ENCODE measurements at places on chromosomes 3 and 15.

DNA sequence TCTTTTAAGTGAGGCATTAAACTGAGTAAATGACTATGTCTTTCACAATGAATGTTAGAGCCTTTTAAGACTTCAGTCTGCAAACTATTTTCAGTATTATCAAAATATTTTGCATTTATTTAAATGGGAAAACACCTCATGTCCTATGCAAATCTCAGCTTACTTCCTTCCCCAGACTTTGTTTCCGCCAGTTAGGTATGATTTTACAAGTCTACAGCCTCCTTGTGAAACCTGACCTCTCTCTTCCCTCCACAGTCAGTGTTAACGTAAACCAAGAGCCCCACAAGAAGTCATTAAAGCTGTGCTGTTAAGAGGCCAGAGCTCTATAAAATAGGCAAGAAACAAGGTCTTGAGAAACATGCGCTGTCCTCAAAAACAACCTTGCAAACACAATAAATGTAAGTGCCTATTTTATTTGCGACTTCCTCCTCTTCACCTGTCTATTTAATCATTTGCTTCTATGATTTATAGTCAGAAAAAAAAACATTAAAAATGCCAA, 48.3 kb downstream of the PRTG start:
- DNase-seq = no peak

DNA sequence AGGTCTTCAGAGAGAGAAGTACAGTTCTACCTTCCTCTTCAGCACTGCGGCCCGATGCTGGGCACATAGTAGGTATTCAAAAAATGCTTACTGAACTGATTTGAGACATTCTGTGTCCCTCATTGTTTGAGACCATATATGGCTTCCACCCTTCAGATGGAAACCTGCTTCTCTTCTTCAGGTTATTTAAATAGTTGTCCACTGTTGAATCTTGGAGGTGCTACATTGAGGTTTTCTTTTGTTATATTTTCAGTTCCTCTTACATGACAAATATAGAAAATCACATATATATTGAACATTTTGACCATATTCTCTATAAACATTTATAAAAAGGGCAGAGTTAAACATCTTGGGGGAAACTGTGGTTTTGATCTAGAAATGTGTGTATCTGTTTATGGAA, 200.2 kb upstream of the LRRC3B start:
- DNase-seq = no peak

- no peak for DNase-seq
These were observed 270.0 kb upstream of the TPRG1 start for GRCh38 chr3:188901671-188902287.

DNA sequence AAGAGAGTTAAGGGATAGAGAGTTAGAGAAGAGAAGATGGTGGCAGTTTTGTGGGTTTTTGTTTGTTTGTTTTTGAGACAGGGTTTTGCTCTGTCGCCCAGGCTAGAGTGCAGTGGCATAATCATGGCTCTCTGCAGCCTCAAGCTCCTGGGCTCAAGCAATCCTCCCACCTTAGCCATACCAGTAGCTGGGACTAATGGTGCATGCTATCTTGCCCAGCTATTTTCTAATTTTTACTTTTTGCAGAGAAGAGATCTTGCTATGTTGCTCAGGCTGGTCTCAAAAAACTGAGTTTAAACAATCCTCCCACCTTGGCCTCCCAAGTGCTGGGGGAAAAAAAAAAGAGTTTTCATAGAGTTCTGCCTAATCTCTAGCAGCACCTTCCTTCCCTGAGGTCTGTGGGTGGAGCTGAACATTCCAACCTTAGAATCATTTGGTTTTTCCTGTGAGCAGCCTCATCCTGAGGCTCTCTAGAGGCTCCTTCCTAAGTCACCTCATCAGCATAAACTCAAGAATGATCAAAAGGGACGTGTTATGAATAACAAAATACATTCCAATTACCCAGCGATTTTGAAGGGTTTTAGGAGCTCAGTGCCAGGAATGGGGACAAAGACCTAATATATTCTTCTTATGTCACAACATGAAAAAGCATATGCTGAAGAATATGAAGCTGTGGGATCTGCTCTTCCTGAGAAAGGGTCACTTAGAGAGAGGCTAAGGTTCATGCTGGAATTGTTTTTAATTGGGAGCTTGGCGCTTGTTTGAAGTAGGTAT, 180.6 kb downstream of the LSAMP start:
- no peak for DNase-seq

DNA sequence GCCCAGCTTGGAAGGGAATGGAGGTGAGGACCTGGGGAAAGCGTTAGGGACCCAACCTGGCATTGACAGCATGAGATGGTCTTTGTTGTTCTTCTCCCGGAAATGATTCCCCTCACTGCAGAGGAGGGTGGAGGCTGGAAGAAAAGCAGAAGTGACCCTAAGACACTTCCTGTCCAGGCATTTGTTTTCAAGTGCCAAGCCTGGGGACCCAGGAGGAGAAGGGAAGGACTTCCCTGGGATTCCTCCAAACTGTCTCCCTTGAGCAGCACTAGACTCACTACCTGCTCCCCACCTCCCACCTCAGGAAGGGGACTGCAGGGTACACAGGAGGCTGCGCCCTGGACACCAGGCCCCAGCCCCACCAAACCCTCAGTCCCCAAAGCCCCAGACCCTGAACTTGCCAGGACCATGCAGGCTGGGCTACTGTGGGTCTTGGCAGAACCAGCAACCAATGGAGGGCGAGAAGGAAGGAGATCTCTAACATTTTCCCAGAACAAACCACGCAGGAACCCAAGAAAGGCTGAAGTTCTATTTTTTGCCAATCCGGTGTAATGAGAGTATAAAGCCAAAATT, 9.8 kb upstream of the VIPR1 start:
- DNase-seq = no peak

GRCh38 chr3:53846134-53846850, at the start of the genes CHDH and IL17RB:
TSS of gene CHDH (minus strand) at chr3:53846419. CDS start at chr3:53824008, 22,411 bp downstream.
TSS of gene IL17RB (plus strand) at chr3:53846568. CDS start at chr3:53846589, 21 bp downstream.
- DNase-seq = no peak

DNA sequence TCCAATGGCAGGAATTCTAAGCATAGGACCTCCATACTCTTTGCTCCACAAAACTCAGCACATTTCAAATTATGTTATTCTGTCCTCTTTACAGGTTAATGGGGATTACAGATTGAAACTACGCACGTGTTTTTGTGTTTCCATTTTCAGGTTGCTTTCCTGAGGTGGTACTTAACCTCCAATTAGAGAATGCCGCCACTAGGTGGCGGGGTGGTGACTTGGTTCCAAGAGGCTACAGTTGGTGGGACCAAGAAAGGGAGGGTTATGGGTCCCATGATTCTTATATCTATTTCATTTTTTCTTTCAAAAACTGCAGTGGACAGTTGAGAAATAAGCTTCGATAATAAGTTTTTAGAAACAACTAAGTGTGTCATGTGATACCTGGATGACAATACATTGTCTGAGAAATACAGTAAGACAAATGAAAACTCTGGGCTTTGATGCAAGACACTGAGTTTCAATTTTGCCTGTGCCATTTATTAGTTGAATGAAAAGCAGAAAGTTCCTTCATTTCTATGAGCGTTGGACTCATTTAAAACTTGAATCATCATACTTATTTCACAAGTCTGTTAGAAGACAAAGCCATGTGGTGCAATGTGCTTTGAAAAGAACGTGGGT, 539.0 kb downstream of the FGF12 start:
- no peak for DNase-seq

GRCh38 chr15:58019503-58020376, 45.8 kb downstream of the ALDH1A2 start:
- DNase-seq = no peak

DNA sequence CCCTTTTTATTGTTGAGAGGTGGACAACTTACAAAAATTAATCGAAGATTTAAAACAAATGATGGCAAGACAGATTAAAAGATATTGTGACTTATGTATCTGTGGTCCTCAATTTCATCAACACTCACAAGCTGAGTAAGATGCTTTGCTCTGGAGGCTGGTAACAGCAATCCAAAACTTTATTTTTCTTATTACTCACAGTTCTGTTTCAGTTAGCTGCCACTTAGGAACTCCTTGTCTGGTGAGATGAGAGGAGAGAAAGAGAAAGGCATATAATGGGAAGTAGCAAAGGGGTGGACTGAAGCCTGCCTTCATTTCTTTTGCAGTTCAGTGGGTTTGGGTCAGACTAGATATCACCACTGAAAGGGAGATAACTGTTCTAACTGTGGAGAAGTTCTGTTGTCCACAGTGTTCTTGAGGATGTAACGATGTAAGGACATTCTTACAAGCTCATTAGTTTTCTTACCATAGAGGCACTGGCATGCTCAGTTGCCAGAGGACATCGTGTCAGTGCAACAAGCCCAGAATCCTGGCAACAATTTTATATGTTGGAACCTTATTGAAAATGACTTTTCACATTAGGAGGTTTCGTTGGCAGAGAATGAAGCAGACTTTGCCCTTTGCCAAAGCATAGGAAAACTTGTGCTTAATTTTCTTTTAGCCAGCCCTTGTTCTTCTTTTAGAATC, 93.6 kb downstream of the PLCL2 start:
- DNase-seq = no peak

DNA sequence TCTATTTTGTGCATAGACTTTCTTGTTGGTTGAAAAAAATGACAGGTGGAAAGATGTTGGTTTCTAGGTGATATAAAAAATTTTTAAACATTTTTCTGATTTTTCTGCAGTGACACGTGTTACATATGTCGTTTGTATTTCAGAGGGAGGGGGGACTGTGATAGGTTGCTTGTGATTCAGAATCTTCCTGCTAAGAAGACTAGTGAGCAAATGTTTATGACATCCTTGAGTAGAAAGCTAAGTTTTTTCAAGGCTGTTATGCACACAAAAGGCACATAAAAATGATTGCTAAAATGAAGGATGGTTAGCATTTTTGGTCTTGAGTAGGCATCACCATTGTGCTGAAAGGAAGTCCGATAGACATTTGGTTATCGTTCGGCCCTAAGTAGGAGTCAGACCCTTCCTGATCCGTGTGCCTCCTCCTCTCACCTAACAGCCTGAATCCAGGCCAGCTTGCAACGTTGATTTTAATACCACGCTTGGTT, 1.5 kb downstream of the ZNF639 start:
- DNase-seq = no peak

- DNase-seq = no peak
These were observed 82.4 kb downstream of the CCNL1 start for GRCh38 chr3:157077565-157077991.

DNA sequence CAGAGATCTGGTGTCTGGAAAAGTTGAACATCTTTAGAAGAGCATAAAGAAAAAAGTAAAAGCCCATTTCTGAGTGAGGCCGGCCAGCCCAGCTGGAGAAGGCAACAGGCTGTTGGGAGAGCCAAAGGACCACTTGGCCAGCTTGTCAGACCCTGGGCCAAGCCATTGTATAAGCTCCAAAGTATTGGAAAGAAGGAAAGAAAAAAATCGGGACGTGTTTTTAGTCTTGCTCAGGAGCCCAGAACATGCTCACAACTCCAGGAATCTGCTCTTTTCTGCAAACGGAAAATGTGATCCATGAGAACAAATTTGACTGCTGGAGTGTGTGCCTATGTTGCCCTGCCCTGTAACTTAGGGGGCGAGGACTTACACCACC, 10.4 kb upstream of the CLPX start:
- DNase-seq = no peak

DNA sequence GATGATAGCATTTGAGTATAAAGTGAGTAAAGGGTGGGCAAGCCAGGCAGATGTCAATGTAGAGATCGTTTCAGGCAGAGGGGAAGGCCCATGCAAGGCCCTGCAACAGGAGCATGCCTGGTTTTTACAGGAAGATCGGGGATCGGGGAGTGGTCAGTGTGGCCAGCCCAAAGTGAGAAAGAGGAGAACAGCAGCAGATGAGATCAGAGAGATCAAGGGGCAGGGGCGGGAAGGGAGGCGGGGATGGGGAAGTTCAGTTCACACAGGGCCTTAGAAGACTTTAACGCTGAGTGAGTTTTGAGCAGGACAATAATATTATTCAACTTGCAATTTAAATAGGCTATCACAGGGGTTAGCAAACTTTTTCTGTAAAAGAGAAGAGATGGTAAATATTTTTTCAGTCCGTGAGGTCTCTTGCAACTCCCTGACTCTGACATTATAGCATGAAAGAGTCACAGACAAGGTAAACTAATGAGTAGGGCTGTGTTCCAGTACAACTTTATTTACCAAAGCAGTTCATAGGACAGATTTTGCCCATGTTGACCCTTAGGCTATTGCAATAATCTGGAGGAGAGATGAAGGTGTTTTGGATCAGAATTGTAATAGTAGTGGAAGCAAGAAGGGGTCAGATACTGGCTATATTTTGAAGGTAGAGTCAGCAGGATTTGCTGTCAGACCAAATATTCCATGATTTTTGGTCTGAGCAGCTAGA, 12.4 kb upstream of the CD47 start:
- no peak for DNase-seq

DNA sequence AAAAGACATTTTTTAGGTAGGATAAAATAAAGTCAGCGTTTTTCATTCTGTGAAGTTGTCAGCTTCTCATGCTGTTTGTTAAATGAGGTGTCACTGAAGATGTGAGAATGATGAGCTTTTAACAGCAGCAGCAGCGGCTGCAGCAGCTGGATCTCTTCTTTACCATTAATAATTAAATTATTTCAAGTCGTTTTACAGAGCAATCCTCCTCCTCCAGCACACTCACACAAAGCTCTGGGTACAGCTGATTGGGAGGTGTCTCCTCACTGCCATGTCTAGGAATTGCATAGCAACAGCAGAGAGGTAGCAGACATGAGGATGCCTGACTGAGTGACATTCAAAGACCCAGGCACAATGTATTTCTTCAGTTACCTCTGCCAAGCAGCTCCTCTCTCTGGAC, 46.7 kb upstream of the PLAAT1 start:
- no peak for DNase-seq

GRCh38 chr15:83127547-83128150, 20.2 kb downstream of the TM6SF1 start:
- DNase-seq = no peak

GRCh38 chr3:188417766-188418165, 263.8 kb downstream of the LPP start:
- DNase-seq = no peak

- no peak for DNase-seq
These were observed 27.5 kb downstream of the APBA2 start for GRCh38 chr15:28913171-28913765.

GRCh38 chr3:16461463-16462245, 51.8 kb downstream of the RFTN1 start:
- DNase-seq = no peak

DNA sequence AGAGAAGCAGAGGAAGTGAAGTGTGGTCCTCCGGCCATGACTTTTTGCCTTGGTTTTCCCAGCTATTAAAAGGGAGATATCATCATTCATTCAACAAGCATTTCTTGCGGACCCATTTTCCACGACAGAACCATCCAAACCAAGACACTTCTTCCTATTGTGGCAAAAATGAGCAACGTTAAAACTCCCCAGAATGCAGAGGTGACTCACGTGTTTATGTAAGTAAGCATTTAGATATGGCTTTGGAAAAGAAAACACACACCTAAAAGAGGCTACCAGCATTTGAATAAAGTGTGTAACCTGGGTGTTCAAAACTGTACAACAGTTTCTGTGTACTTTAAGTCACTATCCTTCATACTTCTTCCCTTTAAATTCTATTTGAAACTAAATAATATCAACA, 181.3 kb downstream of the RORA start:
- no peak for DNase-seq

- DNase-seq = no peak
These were observed 28.3 kb upstream of the CRYBG3 start for GRCh38 chr3:97793420-97794019.
